ENCODE measurements at places on chromosomes 5 and 9. TPM values are rescaled to one million over a fixed set of nuclear protein-coding genes. Genes with fewer than 3 reads are reported as not detected.

- no peak for DNase-seq
These were observed 124.7 kb downstream of the PAPPA start for GRCh38 chr9:116278326-116278725.

DNA sequence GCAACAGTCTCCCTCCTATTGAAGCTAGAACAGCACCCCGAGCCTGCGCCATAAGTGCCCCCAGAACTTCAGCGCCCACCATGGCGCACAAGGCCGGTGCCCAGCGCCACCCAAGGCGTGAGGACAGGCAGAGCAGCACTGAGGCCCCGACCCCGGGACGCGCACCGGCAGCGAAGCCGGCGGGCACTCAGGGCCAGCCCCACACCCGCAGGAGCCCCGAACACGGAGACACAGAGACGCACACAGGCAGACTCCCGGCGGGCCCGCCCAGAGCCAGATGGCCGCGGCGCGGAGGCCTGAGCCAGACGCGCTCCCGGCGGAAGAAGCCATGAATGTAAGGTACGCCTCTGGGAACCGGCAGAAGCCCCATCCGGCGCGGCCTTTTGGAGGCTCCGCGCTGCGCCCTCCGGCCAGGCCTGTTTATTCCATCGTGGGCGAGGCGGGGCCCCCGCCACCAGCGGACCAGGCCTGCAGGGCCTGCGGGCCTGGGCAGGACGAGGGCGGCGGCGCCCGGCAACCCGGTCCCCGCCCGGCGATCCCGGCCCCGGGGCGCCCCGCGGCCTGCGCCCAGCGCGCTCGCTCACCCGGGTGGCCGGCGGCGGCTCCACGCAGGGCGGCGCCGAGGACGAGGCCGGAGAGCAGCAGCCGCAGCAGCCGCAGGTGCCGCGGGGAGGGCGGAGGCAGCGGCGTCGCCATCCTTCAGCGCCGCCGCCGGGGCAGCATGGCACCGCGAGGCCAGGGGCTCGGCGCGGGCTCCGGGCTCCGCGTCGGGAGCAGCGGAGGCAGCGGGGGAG lies 486 bp downstream of the NPDC1 start:
- no peak for DNase-seq

GRCh38 chr9:14183001-14183400 lies 130.9 kb downstream of the NFIB start:
- DNase-seq = no peak

GRCh38 chr9:131623655-131624330 lies 78.5 kb downstream of the PRRT1B start:
- no peak for DNase-seq

DNA sequence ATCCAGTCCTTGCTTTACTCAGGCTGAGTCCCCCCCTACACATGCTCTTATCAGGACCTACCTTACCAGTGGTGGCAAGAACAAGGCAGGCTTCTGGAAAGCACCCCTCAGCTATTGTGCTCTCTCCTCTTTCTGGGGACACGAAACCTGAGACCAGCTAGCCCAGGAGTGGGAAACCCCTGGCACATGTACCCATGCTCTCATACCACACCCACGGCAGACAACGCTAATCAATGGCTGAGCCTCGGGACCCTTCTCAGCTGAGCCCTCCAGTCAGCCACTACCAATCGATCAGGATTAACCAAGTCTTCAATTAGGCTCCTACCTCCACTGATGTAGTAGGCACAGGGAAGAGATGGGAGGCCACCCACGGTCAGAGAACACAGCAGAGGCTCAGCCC lies 65.1 kb downstream of the VAV2 start:
- DNase-seq = no peak

The NADK2 gene
- total RNA-seq = 15.7 TPM

The RNF145 gene
- 46.8 TPM for total RNA-seq

The PCDHGB6 gene
- 0.30 TPM for total RNA-seq

The POU5F2 gene
- total RNA-seq = 1.6 TPM

DNA sequence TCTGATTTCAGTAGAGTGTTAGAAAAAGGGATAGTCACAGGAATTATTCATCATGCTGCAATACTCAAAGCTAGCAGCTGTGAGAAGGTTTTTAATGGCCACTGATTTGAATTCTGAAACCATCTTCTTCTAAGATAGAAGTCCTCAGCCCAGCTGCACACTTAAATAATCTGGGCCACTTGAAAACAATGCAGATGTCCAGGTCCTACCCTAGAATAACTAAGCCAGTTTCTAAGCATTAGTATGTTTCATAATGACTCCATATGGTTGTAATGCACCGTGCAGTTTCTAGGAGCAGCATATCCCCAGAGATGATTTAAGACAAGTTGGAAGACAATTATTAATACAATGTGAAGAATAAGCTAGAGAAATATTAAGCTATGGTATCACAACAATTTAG lies 159.9 kb upstream of the FBXL17 start:
- DNase-seq = no peak

All from naive thymus-derived CD8-positive, alpha-beta T cell (primary cell).